CD4-positive, alpha-beta T cell treated with Interleukin-4 for 4 hours (primary cell): ENCODE measurements at places on chromosomes 11 and 22.

- no peak for DNase-seq
Observed at GRCh38 chr11:33197915-33198727, 36.8 kb upstream of the CSTF3 start.

- no peak for DNase-seq
Observed at GRCh38 chr11:112719736-112720525, 241.3 kb upstream of the NCAM1 start.

GRCh38 chr22:42169055-42169469 lies 38.5 kb upstream of the CYP2D6 start:
- DNase-seq, result peak; percentile 71

DNA sequence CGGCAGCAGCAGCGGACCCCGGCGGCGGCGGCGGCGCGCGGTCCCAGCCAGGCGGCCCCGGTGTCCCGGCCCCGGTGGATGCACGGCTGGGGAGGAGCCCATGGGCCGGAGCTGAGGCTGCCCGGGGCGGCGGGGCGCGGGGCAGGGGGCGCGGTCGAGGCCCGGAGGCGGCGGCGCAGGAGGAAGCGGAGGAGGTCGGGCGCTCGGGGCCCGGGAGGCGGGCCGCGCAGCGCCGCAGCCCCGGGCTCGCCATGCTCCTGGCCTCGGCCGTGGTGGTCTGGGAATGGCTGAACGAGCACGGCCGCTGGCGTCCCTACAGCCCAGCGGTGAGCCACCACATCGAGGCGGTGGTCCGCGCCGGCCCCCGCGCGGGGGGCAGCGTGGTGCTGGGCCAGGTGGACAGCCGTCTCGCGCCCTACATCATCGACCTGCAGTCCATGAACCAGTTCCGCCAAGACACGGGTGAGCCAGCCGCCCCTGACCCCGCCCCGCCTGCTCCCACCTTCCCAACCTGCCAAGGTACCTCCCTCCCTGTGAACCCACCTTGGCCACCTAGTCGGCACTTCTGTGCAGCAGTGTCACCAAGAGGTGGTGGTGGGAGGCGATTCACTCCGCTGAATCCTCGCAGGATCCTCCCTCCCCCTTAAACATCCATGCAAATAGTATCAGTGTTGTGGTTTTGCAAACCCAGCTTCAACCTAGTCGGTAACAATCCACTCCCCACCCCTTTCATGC lies 580 bp downstream of the DTX4 start:
- peak; percentile 6 for DNase-seq

DNA sequence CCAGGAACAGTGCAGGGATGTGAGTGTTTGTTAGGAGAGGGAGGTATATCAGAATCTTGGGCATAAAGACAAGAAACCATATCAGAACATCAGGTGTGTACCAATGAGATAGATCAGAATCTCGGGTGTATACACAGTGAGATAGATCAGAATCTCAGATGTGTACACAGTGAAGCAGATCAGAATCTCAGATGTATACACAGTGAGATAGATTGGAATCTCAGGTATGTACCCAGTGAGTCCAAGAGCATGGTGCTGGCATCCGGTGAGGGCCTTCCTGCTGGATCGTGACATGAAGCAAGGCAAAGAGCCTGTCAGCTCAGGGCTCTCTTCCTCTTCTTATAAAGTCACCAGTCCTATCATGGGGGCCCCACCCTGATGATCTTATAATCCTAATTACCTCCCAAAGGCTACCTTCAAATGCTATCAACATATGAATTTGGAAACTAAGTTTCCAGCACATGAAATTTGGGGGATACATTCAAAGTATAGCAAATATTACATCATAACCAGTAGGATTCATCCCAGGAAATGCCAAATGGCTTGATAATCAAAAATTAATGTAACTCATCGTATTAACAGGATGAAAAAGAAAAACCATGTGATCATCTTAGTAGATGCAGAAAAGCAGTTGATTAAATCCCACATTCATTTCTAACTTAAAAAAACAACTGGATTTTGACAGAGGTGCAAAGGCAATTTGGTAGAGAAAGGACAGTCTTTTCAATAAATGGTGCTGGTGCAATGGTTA lies 28.6 kb downstream of the PPARA start:
- DNase-seq, result no peak

DNA sequence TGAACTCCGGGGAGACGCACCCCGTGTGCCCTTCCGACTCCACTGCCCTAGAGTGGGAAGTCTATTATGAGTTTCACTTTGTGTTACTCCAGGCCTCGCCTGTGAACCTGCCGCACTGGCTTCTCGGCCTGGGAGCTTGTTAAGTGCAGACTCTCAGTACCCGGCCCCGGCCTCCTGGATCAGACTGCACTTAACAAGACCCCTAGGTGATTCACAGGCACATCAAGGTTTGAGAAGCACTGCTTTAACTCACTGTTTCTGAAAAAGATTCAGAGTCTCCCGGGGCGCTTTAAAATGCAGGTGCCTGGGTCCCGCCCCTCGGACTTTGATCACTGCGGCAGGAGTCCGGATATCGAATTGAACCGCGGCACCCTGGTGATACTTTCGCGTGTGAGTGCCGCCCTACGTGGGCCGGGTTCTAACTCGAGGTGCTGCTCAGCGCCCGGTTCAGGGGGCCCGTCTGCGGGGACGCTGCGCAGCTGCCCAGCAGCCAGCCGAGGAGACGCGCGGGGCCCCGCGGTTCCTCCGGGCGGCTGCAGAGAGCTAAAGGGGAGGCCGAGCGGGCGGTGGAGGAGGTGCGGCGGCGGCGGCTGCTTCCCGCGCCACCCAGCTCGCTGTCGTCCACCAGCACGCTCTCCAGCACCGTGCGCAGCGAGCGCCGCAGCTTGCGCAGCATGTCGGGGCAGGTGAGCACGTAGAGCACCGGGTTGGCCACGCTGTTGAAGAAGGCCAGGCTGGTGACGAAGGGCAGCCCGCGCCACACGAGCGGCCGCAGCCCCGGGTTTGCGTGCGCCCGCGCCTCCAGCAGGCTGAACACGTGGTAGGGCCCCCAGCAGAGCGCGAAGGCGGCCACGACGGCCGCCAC lies 3.4 kb downstream of the PTGDR2 start:
- no peak for DNase-seq

GRCh38 chr11:2994336-2994730 lies 2.2 kb upstream of the NAP1L4 start:
- DNase-seq, result no peak

DNA sequence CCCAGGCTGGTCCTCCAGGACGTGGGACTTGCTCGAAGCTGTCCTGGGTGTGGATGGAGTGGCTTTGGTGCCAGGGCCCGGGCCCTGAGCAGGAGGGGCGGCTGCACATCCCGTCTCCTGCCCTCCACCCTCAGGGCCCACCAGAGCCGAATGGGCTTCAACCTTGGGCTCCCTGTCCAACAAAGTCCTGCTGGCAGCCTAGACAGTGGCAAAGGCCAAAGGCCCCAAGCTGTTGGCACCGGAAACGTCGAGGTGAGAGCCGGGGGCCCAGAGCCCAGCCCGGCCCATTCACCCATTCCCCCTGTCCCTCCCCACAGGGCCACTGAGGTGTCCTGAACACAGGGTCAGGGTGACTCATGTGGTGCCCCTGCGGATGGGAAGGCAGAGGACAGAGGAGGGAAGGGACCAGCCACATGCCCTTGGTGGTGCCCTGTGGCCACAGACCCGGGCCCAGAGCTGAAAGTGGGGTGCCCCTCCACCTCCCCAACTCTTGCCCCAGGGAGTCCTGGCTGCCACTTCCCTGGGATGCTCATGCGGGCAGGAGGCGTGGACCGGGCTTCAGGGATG lies 9.1 kb downstream of the TSPAN32 start:
- DNase-seq, result no peak

DNA sequence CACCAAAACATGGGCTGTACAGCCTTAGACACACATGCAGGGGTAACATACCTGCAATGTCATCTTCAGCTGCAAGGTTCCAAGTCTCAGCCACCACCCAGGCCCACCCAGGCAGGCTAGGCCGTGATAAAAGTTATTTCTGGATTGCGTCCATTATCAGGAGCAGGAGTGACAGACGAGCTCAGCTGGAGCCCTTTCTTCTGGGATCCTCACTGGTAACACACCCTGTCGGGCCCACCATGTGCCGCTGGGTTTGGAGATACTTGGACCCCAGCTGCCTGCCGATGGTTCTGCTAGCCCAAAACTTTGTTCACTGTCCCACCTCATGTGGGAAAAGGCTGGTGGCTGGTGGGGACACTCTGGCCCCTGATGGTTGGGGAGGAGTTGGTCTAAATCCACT lies 24.8 kb downstream of the TMPRSS5 start:
- DNase-seq, result no peak

DNA sequence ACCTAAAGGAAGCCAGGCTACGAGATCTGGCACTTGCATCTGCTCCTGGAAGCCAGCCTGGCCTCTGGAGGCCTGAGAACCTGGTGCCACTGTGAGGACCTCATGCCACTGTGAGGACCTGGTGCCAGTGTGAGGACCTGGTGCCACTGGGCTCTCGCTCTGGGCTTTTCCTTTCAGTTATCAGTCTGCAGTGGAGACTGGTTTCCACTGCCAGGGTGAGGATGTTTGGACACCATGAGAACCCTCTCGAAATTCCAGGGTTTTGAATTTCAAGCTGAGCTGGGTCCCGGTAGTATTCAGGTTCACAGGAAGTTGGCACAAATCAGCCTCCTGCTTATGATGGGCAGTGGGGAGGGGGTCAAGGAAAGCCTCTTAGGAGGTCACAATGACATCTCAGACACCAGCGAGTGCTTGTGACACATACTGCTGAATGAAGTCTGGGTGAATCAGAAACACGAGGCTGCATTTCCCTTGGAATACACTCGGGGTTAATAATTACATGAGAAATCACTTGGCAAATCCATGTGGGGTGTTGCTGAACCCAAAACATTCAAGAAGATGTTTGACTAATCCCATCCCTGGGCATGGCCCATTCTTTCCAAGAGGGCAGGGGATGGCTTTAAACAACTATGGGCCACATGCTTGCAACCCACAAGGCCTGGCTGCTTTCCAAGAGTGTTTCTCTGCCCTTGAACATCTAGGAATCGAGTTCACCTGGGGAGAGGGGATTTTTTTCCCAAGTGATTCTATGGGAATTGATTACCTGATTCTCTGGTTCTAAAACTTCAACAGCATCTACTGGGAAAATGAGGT lies 60.2 kb downstream of the LINC01488 start:
- no peak for DNase-seq

GRCh38 chr11:112566124-112566523 lies 305.5 kb upstream of the PLET1 start:
- no peak for DNase-seq

GRCh38 chr11:26931248-26931631 lies 62.7 kb upstream of the FIBIN start:
- no peak for DNase-seq

DNA sequence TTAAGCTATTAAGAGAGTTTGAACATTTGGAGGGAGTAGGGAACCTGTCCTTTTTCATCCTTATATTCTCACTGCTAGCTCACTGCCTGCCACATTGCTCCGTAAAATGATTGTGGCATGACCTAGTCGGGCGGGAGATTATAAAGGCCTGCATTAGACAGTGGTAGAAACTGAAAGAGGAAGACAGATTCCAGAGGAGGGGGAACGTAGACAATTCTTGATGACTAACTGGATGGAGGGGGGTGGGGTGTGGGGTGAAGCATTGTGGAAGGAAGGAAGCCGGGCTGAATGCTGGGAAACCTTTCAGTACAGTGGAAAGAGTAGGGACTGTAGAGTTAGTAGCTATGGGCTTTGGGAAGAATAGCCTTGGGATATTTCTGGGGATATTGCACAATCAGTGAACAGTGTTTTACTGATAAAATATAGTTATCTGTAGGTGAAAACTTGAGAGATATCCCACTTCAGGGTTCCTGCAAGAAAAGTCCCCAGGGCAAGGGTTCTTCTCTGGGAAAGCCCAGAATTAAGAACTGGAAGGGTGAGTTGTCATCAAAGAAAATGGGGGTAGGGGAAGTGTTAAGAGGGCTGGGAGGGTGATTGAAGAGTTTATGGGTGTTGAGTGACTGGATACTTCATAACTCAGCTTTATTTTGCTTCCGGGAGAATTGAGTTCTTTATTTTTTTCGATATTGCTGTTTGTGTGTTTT lies 2.1 kb downstream of the MED15 start:
- peak; percentile 73 for DNase-seq

DNA sequence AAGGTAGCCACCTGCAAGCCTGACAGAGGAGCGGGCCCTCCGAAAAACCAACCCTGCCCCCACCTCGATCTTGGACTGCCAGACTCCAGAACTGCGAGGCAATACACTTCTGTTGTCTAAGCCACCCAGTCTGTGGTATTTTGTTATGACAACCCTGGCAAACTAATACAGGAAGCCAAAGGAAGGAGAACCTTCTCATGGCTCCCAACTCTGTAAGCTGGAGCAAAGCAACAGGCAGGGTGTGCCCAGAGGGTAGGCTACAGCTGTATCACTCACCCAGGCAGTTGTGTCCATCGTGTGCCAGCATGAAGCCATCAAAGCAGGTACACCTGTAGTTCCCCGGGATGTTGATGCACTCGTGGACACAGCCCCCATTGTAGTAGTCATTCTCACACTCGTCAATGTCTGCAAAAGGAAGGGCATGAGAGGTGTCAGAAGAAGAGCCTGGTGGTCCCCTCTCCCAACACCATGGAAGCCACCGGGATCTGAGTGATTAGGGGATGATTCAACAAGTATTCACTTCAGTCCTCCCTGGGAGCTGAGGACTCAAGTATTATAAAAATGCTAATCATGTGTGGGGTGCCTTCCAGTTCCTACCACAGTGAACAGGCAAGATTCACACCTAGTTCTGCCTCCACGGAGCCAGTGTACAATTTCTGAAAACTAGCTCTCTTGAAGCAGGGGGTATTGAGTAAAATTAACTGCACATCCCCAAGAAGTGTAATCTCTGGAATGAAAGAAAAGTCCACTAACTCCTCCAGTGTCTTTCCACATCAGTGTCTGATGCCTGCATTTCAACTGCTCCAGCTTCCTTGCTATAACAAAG lies 23.3 kb downstream of the SCUBE1 start:
- no peak for DNase-seq

DNA sequence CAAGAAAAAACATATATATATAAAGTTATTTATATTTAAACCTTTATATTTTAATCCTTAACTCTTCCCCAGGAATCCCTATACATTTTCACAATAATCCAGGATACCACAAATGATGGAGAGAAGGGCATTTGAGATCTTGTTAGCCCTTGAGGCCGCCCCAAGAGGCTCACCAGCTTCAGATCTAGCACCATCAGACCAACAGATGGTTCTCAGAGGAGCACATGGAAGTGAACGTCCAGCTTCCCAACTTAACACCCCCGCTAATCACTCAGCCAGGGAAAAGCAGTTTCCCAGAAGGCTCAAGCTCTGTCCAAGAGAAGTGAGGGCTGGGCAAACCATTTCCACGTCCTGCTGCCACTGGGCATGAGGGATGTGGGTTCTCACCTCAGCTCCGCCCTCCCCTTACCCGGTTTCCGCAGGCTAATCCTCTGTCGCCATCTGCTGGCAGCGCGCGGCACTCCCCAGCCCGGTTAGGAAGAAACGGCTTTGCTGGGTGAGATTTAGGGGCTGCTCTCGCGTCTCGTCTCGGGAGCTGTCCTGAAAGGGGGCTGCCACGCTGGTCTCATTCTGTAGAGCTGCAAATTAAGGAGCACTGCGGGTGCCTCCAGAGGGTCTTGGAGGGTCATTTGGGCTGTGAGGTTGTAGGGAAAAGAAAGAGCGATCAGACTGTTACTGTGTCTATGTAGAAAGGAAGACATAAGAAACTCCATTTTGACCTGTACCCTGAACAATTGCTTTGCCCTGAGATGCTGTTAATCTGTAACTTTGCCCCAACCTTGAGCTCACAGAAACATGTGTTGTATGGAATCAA lies 6.8 kb upstream of the FAM111A start:
- DNase-seq, result peak; percentile 83

GRCh38 chr11:71787098-71787823 lies 45.7 kb upstream of the DEFB108B start:
- DNase-seq, result peak; percentile 92
